GM03348 (cell line): ENCODE measurements at places on chromosomes 6 and 20.

DNA sequence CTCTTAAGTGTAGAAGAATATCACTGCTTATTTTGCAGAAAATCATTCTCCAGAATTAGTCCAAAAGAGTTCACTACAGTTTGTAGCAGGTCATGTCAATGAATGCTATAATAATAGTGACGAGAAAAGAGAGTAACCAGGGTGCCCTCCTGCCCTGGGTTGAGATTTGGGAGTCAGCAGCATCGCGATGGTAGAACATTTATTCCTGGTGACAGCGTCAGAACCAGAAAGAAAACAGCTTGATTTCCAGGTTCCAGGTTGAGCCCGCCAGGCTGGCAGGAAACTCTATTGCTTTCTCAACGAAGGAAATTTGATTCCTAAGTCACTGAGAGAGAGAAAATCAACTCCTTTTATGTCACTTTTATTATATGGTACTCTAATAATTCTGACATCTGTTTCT is 550.3 kb downstream of the QKI start:
- DNase-seq = no peak

- no peak for DNase-seq
These were observed 521.4 kb upstream of the JAG1 start for GRCh38 chr20:11195169-11195568.

DNA sequence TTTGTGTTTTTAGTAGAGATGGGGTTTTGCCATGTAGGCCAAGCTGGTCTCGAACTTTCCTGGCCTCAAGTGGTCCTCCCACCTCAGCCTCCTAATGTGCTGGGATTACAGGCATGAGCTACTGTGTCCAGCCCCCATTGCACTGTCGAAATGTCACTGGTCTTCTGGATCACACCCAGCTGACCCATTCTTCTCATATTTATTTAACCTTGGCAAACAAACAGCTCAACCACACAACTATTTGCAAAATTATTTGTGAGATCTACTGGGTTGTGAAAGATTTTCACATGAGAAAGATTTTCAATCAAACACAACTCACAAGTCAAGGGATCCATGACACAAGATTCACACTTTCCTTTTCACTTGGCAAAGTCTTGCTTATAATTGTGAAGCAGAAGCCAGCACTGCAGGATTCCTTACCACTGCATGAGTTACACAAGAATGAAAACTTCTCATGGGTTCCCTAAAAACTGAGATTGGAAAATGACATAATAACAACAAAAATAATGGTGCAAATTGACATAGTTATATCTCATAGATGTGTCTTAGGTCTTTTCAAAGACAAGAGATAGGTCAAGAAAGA is 2.0 kb upstream of the CST9L start:
- no peak for DNase-seq

DNA sequence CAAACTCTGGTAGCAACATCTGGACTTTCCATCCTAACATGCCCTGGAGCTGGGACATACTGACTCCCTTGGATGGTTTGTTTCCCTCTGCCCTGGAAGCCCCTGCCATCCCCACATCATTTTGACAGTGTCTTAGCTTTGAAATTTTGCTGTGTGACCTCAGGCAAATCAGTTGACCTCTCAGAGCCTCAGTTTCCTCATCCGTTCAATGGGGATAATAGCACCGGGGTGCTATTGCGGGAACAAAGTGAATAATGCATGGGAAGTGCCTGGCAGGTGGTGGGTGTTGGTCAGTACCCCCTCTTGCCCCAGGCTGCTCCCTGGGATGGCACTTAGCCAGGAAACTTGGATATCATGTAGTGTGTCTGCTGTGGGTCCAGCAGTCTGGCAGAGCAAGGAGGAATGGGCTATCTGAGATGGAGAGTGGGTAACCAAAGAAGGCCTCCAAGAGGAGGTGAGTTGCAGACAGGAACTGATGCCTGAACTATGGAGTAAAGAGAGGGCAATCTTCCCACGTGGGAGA is 88.6 kb downstream of the MRPL14 start:
- no peak for DNase-seq

DNA sequence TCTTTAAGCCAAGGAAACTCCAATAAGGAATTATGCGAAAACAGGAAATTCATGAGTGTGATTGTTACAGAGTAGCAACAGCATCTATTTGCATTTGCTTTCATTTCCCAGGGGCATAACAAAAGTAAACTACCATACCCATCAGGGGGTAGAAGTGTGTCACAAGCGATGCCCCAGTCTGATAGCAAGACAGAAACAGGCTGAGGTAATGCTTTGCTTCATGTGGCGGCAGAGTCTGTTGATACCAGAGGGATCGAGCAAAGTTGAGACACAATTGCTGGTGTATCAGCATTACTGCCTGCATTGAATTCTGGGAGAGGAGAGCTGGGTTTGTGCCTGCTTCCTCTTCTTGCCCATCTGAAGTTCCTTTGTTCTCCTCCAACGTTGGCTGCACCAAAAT is 51.2 kb upstream of the LYRM2 start:
- DNase-seq = no peak

DNA sequence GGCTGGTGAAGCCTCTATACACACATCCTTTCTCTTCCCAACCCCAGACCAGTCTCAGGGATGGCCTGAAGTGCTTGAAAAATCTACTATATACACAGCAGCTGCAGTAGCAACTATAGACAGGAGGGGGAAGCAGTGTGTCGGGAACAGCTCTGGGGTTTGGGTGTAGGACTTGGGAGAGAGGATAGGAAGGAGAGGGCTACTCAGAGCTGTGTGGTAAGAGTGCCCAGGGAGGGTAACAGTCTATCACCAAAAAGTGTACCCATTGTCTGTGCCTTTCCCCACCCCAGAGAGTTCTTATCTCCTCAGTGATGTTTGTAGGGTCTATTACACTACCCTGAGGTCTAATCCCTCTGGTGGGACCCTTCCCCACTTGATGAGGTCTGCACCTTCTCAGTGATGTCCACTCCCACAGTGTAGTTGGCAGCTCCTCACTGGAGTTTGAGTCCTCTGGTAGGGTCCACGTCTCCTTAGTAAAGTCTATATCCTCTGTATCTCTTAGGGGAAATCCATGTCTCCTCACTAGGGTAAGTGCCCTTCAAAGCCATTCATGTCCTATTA is 1.5 kb upstream of the GGT7 start:
- peak; percentile 88 for DNase-seq
